ENCODE measurements at places on chromosomes 1 and 21. TPM values are rescaled to one million over a fixed set of nuclear protein-coding genes. Genes with fewer than 3 reads are reported as not detected.

LRRC38 gene
- total RNA-seq = not detected

ANKRD45 gene
- 1.2 TPM for total RNA-seq

KIAA1614 gene
- 2.1 TPM for total RNA-seq

OR2L5 gene
- total RNA-seq = not detected

SLAMF6 gene
- total RNA-seq = not detected

RIPK4 gene
- 30.1 TPM for total RNA-seq

IVL gene
- total RNA-seq = not detected

LCE1A gene
- total RNA-seq = not detected

WDTC1 gene
- 51.4 TPM for total RNA-seq

TBX19 gene
- 2.3 TPM for total RNA-seq

LCE1B gene
- not detected for total RNA-seq

UBE2U gene
- total RNA-seq = not detected

C1orf198 gene
- total RNA-seq = 70.1 TPM

KRTAP19-3 gene
- not detected for total RNA-seq

LDLRAD2 gene
- 0.77 TPM for total RNA-seq

CELA2B gene
- total RNA-seq = not detected

NBPF1 gene
- 100 TPM for total RNA-seq

CA6 gene
- total RNA-seq = not detected

FCN3 gene
- not detected for total RNA-seq

PLA2G2C gene
- total RNA-seq = not detected

TRMT13 gene
- total RNA-seq = 23.9 TPM

OR2T1 gene
- total RNA-seq = not detected

TMEM52 gene
- 1.8 TPM for total RNA-seq

PGLYRP4 gene
- not detected for total RNA-seq

LYPD8 gene
- total RNA-seq = not detected
